ENCODE measurements at places on chromosomes 1 and 21. TPM values are rescaled to one million over a fixed set of nuclear protein-coding genes. Genes with fewer than 3 reads are reported as not detected.

Gene FMO1
- not detected for total RNA-seq

Gene KIAA1614
- total RNA-seq: 0.02 TPM

Gene ZSWIM5
- total RNA-seq: 1.1 TPM

Gene TMPRSS3
- total RNA-seq: 91.9 TPM

Gene RASAL2
- 0.02 TPM for total RNA-seq

Gene AMY1C
- total RNA-seq: not detected

Gene OR2T35
- not detected for total RNA-seq

Gene FCRL4
- not detected for total RNA-seq

Gene SELL
- total RNA-seq: 331 TPM

Gene DIO1
- not detected for total RNA-seq

Gene BEND5
- 5.9 TPM for total RNA-seq

Gene GPR37L1
- total RNA-seq: not detected

Gene PCAT6
- total RNA-seq: 1.8 TPM

Gene GPR3
- 0.91 TPM for total RNA-seq

Gene SYT6
- total RNA-seq: not detected

Gene SLC1A7
- total RNA-seq: not detected

Gene OR2T11
- total RNA-seq: not detected

Gene DNAJC6
- 2.3 TPM for total RNA-seq

Gene TMEM52
- total RNA-seq: 1.0 TPM

Gene LMX1A
- total RNA-seq: not detected

Gene C21orf91
- 22.7 TPM for total RNA-seq

Gene RUNX3
- 254 TPM for total RNA-seq

Gene KRTAP12-2
- not detected for total RNA-seq

Gene SELP
- 1.6 TPM for total RNA-seq

Gene MFAP2
- 0.37 TPM for total RNA-seq

Gene CD52
- total RNA-seq: 245 TPM
